ENCODE measurements at places on chromosomes 12 and 14. TPM values are rescaled to one million over a fixed set of nuclear protein-coding genes. Genes with fewer than 3 reads are reported as not detected.
A peak's percentile ranks its signal among the peaks of the same experiment; 100 is the strongest.

ZC2HC1C gene
- total RNA-seq = 3.1 TPM

MSI1 gene
- total RNA-seq = not detected

MIP gene
- total RNA-seq = not detected

RACGAP1 gene
- 11.7 TPM for total RNA-seq

NFE2 gene
- not detected for total RNA-seq

LPAR5 gene
- total RNA-seq = 3.6 TPM

GRCh38 chr14:92706386-92706785 is 42.0 kb downstream of the LGMN start:
- DNase-seq = no peak

DNA sequence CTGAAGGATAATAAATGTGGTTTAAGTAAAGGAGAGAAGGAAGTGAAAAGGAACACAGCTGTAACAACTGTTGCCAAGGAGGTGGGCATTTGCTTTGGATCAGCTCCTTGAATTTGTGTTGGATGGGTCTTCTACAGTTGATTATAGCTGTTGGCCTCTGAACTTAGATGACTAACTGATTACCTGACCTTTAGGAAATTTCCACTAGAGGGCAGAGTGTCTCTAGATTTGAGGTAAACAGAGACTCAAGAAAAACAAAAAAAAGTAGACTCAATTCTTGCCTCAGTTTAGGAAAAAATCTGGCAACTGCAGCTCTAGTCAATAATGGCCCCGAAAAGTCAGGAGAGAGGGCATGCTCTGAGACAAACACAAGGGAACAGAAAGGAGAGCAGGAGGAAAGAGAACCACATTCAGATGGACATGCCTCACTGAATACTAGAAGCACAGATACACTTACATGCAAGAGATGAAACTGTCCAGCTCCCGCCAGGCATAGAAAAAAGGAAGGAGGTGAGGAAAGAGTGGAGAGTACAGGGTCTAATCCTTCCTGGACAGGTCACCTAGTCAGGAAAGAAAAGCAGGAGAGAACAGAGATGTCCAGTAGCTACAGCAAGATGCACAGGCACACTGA is 20.6 kb downstream of the COX14 start:
- no peak for DNase-seq

DNA sequence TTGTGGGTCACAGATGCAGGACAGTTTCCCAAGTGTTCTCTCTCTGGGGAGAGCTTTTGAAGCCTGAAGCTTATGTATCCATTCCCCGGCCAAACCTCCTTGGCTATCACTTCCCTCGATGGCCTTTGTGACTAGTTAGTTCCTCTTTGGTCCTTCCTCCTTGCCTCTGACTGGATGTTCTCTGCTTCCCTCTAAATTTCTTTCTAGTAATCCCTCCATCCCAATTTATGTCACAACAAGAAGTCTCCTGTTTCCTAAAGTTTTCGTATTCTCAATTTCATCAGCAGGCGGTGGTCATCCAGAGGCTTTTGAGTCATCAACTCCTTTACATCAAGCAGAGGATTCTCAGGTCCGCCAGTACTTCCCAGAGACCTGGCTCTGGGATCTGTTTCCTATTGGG is 27.5 kb downstream of the A2ML1 start:
- DNase-seq = no peak

DNA sequence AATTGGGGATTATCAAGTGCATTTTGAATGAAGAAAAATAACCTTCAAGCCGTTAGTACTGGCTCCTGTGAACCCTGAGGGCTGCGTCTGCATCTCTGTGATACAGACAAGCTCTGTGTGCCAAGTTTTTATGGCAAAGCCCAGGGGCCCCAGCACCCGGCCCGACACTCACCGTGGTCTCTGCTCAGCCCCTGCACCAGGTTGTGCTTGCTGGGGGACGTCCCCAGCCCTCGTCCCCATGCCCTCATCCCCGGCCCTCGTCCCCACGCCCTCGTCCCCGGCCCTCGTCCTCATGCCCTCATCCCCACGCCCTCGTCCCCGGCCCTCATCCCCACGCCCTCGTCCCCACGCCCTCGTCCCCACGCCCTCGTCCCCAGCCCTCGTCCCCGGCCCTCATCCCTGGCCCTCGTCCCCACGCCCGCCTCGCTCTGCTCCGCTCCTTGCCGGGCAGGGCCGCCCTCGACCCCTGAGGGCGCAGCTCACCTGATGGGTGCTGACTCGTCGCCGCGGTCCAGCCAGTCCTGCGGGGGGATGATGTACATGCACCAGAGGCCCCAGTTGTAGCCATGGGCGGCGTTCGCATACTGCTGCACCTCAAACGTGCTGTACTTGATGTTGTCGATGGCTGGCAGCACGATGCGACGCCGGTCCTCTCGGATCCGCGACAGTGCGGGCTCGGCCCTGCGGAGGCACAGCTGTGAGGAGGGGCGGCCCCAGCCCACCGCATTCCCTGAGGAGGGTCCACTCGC is 72.0 kb downstream of the GALNT9 start:
- DNase-seq = no peak

DNA sequence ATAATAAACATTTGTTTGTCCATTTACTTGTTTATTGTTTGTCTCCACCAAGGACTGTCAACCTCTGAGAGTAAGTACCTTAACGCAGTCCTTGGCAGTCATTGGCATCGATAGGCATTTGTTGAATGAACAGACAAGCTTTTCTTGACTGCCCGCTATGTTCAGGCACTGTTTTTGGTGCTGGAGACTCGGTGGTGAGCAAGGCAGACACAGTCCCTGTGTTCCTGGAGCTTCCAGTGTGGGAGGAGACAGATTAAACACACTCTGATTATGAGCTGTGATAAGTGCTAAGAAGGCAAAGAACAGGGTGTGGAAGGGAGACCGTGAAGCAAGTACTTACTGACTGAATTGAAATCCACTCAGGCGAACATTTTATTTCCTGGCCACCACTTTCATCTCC is 1.2 kb downstream of the ATP6V0A2 start:
- DNase-seq = no peak

- peak; percentile 13 for DNase-seq
Measured at GRCh38 chr14:50397390-50398188, 908 bp upstream of the CDKL1 start.

- DNase-seq = no peak
Measured at GRCh38 chr12:101001669-101002068, 207.1 kb downstream of the ANO4 start.

GRCh38 chr14:90061685-90062126 is at the start of gene KCNK13:
Gene KCNK13, plus strand, starts transcription at chr14:90061994. Its CDS starts 212 bp downstream, at chr14:90062206.
- no peak for DNase-seq

DNA sequence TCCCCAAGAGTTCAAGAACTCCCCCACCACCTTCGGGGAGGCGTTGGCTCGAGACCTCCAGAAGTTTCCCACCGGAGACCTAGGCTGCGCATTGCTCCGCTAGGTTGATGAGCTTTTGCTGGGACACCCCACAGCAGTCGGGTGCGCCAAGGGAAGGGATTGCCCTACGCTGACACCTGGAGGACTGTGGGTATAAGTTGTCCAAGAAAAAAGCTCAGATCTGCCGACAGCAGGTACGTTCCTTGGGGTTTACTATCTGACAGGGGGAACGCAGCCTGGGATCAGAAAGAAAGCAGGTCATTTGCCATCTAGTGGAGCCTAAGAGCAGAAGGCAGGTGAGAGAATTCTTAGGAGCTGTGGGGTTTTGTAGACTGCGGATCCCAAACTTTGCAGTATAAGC is 98.8 kb downstream of the FRMD6 start:
- DNase-seq = no peak

DNA sequence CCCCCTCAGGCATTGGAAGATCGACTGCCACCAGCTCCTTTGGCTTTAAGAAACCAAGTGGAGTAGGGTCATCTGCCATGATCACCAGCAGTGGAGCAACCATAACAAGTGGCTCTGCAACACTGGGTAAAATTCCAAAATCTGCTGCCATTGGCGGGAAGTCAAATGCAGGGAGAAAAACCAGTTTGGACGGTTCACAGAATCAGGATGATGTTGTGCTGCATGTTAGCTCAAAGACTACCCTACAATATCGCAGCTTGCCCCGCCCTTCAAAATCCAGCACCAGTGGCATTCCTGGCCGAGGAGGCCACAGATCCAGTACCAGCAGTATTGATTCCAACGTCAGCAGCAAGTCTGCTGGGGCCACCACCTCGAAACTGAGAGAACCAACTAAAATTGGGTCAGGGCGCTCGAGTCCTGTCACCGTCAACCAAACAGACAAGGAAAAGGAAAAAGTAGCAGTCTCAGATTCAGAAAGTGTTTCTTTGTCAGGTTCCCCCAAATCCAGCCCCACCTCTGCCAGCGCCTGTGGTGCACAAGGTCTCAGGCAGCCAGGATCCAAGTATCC is 288.7 kb downstream of the NAV3 start:
- DNase-seq = no peak

- DNase-seq = no peak
Measured at GRCh38 chr12:78293059-78293686, 462.5 kb downstream of the NAV3 start.

GRCh38 chr12:109735825-109736551 is 22.4 kb downstream of the FAM222A start:
- DNase-seq = peak; percentile 0

DNA sequence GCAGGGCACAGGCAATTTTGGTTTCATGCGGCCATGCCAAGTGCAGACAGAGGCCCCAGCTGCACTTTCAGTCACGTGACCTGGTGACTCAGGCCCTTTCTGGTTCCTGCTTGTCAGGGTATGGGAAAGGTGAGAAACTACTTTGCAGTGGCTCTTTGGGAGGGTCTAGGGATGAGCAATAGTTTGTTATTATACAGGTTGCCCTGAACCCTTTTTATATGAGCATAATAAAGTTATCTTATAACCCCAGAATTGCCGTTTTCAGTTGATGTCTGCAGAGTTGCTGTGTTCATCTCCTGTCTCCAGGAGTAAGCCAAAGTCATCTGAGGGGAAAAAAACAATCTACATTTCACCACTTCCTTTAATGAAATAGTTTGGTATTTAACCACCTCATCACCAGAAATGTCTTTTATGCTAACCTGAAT is 30.9 kb upstream of the EMP1 start:
- DNase-seq = peak; percentile 57

GRCh38 chr12:116442946-116443345 is 116.2 kb upstream of the MAP1LC3B2 start:
- no peak for DNase-seq

DNA sequence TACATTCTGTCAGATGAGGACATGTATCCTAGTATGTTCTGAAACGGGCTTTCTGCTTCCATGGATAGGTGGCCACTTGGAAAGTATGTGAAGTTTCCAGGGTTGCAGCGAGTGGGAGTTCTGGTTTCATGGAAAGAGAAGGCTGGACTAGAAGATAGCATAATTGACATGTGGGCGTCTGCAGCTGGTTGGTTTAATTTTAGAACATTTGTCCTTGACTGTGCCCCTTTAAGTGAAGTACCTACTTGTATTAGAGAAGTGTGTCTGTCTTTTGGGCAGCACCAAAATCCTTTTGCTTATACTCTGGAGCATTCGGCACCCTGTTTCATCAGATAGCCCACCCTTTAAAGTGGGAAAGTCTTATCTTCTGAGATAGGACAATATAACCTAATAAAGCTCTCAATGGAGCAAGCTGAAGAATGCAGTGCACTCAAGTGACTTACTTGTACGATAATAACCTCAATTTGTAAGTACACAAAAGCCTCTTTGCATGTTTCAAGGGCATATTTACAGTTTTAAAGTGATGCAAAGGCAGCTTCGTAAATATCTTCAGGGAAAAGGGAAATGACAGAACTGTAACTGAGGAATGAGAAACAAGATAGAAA is 35.2 kb downstream of the NTN4 start:
- no peak for DNase-seq

DNA sequence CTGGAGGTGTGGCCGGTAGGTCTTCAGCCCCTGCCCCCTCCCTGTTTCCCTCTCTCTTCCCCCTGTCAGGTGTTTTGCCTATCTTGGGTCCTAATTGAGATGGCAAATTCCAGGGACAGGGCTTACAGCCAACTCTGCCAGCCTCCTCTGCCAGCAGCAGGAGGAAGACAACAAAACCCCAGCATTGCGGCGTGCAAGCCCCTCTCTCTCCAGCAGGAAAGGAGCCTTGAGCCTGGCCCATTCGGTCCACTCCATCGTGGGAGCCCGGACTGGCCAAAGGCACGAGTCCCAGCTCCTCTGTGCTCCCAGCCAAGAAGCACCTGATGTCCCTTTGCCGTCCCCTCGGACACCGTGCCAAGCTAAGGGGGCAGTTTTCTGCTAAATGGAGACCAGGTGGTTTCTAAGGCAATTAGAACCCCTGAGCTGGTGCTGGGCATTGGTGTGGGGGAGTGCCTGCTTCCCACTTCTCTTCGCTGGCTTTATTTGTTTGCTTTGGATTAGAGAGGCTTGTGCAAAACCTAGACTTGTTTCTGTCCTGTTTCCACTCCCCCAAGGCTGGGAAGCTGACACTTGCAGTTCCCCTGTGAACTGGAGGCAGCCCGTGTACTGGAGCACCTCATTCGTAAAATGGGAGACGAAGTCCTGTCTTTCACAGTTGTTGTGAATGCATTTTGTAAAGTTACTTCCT is 57.1 kb upstream of the LHX5 start:
- DNase-seq = no peak

- DNase-seq = no peak
Measured at GRCh38 chr12:112161711-112162110, 36.4 kb downstream of the TRAFD1 start.

- no peak for DNase-seq
Measured at GRCh38 chr12:59977779-59978178, 381.9 kb downstream of the SLC16A7 start.

Data from tibial nerve (tissue), 4 donors.